ENCODE measurements at places on chromosomes 4 and X. TPM values are rescaled to one million over a fixed set of nuclear protein-coding genes. Genes with fewer than 3 reads are reported as not detected.

GRCh38 chr4:84737656-84738055, 154.7 kb downstream of the CDS1 start:
- DNase-seq: no peak
- no peak overlapping the region for H3K27ac ChIP-seq
- H3K27me3 ChIP-seq: peaks cover 27% of the 10 kb centered on the region
- no peak overlapping the region for H3K4me3 ChIP-seq

Gene NEIL3
- 0.45 TPM for total RNA-seq

DNA sequence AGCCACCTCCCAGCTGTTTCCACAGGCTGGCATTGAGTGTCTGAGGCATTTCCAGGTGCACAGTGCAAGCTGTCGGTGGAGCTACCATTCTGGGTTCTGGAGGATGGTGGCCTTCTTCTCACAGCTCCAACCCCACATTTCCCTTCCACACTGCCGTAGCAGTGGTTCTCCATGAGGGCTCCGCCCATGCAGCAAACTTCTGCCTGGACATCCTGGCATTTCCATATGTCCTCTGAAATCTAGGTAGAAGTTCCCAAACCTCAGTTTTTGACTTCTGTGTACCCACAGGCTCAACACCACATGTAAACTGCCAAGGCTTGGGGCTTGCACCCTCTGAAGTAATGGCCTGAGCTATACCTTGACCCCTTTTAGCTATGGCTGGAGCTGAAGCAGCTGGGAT, 10.3 kb upstream of the FRMPD4 start:
- no peaks in the 10 kb centered on the region for H3K27me3 ChIP-seq
- H3K36me3 ChIP-seq: no peaks in the 10 kb centered on the region
- H3K27ac ChIP-seq: no peak overlapping the region
- H3K4me3 ChIP-seq: no peak overlapping the region
- no peak for DNase-seq

- no peak for DNase-seq
- H3K27me3 ChIP-seq: no peaks in the 10 kb centered on the region
- peaks cover 9% of the 10 kb centered on the region for H3K4me1 ChIP-seq
- no peak overlapping the region for H3K27ac ChIP-seq
Measured at GRCh38 chr4:74632634-74633033, 161.7 kb downstream of the BTC start.

Gene NAP1L2
- 5.4 TPM for total RNA-seq

Gene FHDC1
- total RNA-seq: 0.10 TPM

- H3K27me3 ChIP-seq: no peaks in the 10 kb centered on the region
- H3K4me1 ChIP-seq: peaks cover 20% of the 10 kb centered on the region
- H3K4me3 ChIP-seq: no peak overlapping the region
- peaks cover 4% of the 10 kb centered on the region for H3K36me3 ChIP-seq
- DNase-seq: no peak
- H3K27ac ChIP-seq: no peak overlapping the region
Measured at GRCh38 chrX:47840111-47840510, 3.4 kb downstream of the ZNF81 start.

DNA sequence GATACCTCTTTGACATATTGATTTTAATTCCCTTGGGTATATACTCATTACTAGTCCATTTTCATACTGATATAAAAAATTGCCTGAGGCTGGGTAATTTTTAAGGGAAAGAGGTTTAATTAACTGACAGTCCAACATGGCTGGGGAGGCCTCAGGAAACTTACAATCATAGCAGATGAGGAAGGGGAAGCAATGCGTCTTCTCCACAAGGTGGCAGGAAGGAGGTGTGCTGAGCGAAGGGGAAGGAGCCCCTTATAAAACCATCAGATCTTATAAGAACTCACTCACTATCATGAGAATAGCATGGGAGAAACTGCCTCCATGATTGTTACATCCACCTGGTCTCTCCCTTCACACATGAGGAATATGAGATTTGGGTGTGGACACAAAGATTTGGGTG, 42.4 kb downstream of the MSX1 start:
- peaks cover 2% of the 10 kb centered on the region for H3K36me3 ChIP-seq
- DNase-seq: no peak
- no peak overlapping the region for H3K27ac ChIP-seq
- no peaks in the 10 kb centered on the region for H3K4me1 ChIP-seq

Gene ENAM
- total RNA-seq: not detected

DNA sequence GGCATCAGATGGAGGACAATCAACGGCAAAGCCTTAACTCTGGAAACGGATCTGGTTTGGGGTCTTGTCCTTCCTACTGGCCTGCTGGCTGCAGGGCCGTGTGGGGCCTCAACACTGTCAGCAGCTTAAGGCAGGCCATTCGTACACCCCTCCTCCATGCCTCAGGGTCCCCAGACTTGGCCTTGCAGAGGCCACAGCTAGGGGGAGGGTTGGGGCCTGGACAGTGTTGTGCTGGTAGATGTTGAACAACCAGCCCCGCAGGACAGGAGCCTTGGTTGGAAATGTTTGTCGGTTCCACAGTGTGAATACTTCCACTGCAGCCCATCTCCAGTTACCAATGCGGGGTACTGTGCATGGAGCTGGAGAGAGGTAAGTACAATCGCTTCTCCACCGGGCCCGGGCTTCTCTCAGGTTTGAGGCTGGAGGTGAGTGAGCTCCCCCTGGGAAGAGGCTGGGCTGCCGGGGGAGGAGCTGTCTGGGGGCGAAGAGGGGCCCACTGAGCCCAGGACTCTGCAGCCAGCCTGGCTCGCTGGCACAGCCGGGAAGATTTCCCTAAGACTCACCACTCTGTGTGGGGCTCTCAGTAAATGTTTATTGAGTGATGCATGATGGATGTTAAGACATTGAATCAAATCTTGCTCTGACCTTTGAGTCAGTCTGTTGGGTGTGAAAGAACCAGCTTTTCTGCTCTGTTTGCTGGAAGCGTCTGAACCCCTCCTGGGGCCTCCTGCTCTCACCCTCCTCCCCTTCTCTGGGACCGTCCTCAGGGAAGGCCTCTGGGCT, 19.7 kb upstream of the GPR78 start:
- H3K27ac ChIP-seq: no peak overlapping the region
- DNase-seq: no peak
- H3K4me3 ChIP-seq: no peak overlapping the region
- peaks cover 2% of the 10 kb centered on the region for H3K36me3 ChIP-seq
- H3K27me3 ChIP-seq: peaks cover 27% of the 10 kb centered on the region

DNA sequence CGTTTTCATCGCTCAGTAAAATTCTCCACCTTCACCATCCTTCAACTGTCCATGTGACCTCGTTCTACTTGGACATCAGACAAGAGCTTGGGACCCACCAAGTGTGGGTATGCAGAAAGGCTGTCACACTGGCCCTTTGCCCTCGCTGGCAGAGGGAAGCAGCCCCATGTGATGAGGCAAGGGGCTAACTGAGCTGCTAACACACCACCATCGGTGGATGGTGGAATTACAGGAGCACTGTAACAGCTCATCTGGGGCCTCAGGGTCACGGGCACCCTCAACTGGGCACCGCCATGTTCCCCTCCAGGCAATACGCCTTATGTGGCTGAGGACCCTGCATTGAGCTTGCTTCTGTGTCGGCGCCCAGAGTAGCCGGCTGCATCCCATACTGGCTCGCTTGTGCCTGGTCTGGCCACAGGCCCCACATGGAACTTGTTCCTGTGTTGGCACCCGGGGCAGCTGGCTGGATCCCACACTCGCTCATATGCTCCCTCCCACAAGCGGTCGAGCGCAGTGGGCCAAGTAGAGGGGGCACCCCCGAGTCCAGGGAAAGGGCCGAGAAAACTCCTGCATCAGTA, 109.5 kb downstream of the TAB3 start:
- DNase-seq: no peak
- H3K27ac ChIP-seq: no peak overlapping the region
- H3K4me3 ChIP-seq: no peak overlapping the region
- H3K36me3 ChIP-seq: no peaks in the 10 kb centered on the region

- peaks cover 46% of the 10 kb centered on the region for H3K27me3 ChIP-seq
- H3K4me3 ChIP-seq: no peak overlapping the region
- no peak overlapping the region for H3K27ac ChIP-seq
- peaks cover 5% of the 10 kb centered on the region for H3K36me3 ChIP-seq
- DNase-seq: no peak
Measured at GRCh38 chr4:140466146-140466545, 31.9 kb downstream of the MGAT4D start.

- no peaks in the 10 kb centered on the region for H3K27me3 ChIP-seq
- H3K27ac ChIP-seq: no peak overlapping the region
Measured at GRCh38 chrX:69072486-69073006, 92.7 kb downstream of the PJA1 start.

GRCh38 chr4:67006791-67007190, 538.5 kb downstream of the CENPC start:
- DNase-seq: no peak
- H3K27me3 ChIP-seq: no peaks in the 10 kb centered on the region
- H3K4me1 ChIP-seq: no peaks in the 10 kb centered on the region
- no peak overlapping the region for H3K27ac ChIP-seq
- H3K4me3 ChIP-seq: no peak overlapping the region
- no peaks in the 10 kb centered on the region for H3K36me3 ChIP-seq

DNA sequence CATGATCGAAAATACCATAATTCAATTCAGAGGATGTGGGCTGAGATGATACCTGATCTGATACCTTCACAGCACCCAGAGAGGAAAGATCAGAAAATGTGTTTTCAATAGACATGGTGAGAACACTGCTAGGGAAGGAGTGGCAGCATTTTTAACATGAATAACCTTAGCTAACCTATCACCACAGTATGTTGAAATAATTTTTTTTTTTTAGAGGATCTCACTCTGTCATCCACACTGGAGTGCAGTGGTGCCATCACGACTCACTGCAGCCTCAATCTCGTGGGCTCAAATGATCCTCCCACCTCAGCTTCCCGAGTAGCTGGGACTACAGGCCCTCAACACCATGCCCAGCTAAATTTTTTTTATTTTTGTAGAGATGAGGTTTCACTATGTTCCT, 90.5 kb upstream of the RAPGEF2 start:
- DNase-seq: no peak
- H3K36me3 ChIP-seq: no peaks in the 10 kb centered on the region
- H3K27ac ChIP-seq: no peak overlapping the region
- H3K4me3 ChIP-seq: no peak overlapping the region

GRCh38 chr4:8493484-8493883, 52.9 kb downstream of the TRMT44 start:
- no peak for DNase-seq
- H3K36me3 ChIP-seq: peaks cover 4% of the 10 kb centered on the region
- H3K4me1 ChIP-seq: peaks cover 3% of the 10 kb centered on the region
- no peak overlapping the region for H3K4me3 ChIP-seq
- H3K27me3 ChIP-seq: no peaks in the 10 kb centered on the region
- H3K27ac ChIP-seq: no peak overlapping the region

Gene ADGRL3
- not detected for total RNA-seq

DNA sequence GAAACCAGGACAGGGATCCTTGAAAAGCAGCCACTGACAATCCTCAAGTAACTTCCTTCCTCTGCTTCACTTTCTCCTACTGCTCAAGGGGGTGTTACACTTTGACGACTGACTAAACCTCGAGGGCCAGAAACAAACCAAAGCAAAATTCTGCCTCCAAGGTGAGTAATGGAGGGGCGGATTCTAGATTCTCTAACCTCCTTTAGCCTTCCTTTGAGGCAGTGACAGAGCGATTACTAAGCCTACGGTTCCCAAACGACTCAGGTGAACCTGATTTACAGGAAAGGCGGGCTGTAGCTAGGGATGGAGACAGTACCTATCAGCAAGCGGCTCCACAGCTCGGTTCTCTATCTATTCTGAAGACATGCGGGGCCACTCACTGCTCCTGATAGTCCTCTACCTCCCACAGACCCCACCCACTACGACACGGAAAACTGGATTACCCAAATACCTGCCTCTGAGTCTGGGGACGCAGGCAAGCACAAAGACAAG, 487 bp downstream of the TBCK start:
- H3K4me3 ChIP-seq: no peak overlapping the region
- no peak for DNase-seq
- no peak overlapping the region for H3K27ac ChIP-seq
- H3K36me3 ChIP-seq: no peaks in the 10 kb centered on the region
- H3K27me3 ChIP-seq: no peaks in the 10 kb centered on the region

- H3K36me3 ChIP-seq: no peaks in the 10 kb centered on the region
- peaks cover 35% of the 10 kb centered on the region for H3K27me3 ChIP-seq
Measured at GRCh38 chr4:18366892-18367291, 345.3 kb upstream of the LCORL start.

DNA sequence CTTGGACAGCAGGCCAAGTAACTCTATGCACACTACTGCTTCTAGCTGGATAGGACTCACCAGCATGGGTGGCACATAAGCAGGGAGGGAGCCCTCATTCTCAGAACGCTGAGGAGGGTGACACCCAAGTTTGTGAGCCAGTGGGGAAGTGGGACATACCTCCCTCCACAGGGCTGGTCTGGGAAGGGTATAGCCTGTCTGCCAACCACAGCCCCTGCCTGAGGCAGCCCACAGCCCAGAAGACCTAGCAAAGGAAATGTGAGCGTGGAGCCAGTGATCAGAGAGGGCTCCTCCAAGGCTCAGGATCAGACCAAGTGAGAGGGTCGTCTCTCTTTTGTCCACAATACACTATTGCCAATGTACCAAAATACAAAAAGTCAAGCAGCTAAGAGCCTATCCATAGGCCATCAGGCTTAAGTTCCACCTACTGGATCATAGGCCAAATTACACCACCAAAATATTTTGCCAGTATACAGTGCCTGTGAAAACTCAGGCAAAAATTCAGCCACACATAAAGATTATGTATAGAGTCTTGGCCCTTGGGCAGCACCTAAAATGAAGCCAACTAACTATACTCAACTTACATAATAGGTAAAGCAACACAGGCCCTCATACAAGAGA, 1203.1 kb downstream of the PCDH18 start:
- H3K27me3 ChIP-seq: no peaks in the 10 kb centered on the region
- H3K4me3 ChIP-seq: no peak overlapping the region
- DNase-seq: no peak
- no peaks in the 10 kb centered on the region for H3K4me1 ChIP-seq
- no peaks in the 10 kb centered on the region for H3K36me3 ChIP-seq

DNA sequence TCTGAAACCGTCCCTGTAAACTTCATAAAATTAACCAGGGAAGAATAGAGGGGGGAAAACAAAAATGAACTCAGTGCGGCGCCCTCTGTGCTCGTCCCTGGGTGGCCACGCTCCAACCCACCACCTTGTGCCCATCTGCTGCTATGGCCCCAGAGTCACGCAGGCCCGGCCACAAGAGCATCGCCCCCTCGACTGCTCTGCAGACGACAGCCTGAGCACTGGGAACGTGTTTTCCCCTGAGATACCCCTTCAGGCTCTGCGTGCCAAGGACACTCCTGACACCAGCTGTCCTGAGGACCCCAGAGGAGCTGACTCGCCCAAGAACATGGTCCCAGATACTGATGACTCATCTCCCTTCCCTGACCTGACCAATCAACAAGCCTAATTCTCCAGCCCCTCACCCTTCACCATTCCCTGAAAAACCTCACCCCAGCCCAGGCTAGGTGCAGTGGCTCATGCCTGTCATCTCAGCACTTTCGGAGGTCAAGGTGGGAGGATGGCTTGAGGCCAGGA, 64.1 kb upstream of the GPR78 start:
- peaks cover 12% of the 10 kb centered on the region for H3K27me3 ChIP-seq
- H3K4me1 ChIP-seq: no peaks in the 10 kb centered on the region
- no peak overlapping the region for H3K4me3 ChIP-seq
- no peaks in the 10 kb centered on the region for H3K36me3 ChIP-seq
- no peak overlapping the region for H3K27ac ChIP-seq

Measured in T-helper 17 cell (primary cell).